ENCODE measurements at places on chromosomes 6 and 20.

- no peak for DNase-seq
Measured at GRCh38 chr6:142929751-142930358, 15.1 kb downstream of the HIVEP2 start.

GRCh38 chr20:8938532-8938931 is 130.4 kb upstream of the PLCB4 start:
- DNase-seq = no peak

- DNase-seq = peak; percentile 68
Measured at GRCh38 chr6:71533939-71534379, 245.3 kb downstream of the OGFRL1 start.

DNA sequence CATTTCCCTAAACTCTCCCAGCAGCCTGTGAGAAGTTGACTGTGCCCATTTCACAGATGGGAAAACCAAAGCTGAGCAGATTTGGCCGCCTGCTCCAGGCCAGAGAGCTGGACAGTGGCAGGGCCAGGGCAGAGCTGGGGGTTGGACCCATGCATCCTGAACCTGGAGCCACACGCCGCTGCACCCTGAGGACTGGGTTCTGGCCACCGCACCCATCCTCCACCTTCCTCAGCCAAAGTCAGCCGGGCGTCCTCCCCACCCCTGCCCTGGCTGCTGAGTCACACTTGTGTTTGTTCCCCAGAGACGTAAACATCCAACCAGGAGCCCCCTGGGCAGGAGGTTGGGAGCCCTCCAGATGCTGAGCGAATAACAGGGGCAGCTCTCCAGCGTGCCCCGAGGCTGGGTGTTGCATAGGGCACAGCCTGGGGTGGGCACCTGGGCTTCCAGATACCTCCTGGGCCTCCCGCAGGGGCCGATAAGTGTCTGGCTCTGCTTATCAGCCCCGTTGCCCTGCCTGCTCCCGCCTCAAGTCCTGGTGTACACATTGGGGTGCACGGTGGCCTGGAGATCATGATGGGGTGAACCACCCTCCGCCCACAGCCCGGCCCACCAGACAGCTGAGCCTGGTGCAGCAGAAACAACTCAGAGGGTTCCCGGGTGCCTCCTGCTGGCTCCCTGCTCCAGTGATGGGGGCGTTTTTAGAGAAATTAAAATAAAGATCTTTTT is 23.8 kb downstream of the RBM38 start:
- DNase-seq = no peak

- no peak for DNase-seq
Measured at GRCh38 chr6:112150363-112150762, 63.0 kb downstream of the FAM229B start.

- DNase-seq = no peak
Measured at GRCh38 chr6:166143011-166143410, 24.6 kb downstream of the TBXT start.

GRCh38 chr20:61268024-61268423 is 16.0 kb downstream of the CDH4 start:
- no peak for DNase-seq

GRCh38 chr20:53208110-53208832 is 236.1 kb downstream of the TSHZ2 start:
- DNase-seq = peak; percentile 30

GRCh38 chr6:491233-491632 is 99.7 kb downstream of the IRF4 start:
- no peak for DNase-seq

DNA sequence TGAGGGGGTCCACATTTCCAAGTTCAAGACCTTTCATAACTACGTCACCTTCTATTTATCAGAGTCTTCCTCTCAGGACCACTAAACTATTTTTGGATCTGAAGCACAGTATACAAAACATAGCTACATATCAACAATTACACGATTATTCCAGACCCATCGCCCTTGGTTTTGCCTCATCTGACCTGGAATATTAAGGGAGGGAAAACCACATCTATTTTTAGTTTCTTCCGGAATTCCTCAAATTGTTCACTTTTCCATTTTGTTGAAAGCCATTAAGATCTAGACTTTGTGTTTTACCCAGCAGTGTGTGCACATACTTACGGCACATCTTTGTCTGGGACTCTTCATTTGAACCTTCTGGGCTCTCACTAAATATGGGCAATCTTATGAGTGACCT is 12.0 kb upstream of the ADGRF5 start:
- DNase-seq = no peak

DNA sequence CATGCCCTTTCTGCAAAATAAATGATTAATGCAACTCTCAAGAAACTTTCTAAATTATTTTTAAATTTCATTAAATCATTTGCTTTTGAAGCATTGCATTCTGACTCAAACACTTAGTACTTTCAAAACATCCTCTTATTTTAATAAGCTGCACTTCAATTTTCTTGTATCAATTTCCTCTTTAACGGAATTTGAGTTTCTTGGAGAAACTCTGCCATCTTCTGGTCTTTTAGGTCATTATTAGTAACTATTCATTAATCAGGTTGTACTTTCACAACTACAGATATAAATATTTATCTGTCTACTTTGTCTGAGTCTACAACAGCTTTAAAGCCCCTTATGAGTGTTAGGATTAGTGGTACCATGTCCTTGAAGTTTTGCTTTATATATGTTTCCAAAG is 30.2 kb downstream of the TMX4 start:
- DNase-seq = no peak

DNA sequence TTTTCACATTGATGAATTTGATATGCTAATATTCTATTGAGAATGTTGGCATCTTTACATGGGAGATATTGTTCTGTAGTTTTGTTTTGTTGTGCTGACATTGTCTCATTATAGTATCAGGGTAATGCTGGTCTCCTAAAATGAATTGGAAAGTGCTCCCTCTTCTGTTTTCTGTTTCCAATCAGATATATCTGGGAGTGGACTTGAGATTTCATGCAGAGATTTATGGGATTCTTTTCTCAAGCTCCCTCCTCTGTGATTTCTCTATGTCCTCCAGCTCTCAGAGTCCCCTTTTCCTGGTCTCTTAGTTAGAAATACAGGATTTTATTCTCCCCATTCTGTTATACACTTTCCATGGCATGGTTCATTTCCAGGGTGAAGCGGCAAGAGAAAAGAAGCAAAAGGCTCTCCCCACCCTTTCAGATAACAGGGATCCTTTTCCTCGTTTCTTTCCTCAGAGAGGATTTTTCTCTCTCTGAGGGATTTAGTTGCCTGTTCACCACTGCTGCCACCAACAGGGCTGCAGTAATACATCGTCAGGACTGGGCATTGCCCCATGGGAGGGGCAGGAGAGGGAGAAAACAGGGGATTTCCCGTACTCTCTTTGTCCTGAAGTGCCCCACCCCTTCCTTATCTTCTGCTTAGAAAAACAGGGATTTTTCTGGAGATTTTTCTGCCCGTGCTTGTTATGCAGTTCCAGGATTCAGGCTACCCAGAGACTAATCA is 59.3 kb upstream of the STMND1 start:
- no peak for DNase-seq

DNA sequence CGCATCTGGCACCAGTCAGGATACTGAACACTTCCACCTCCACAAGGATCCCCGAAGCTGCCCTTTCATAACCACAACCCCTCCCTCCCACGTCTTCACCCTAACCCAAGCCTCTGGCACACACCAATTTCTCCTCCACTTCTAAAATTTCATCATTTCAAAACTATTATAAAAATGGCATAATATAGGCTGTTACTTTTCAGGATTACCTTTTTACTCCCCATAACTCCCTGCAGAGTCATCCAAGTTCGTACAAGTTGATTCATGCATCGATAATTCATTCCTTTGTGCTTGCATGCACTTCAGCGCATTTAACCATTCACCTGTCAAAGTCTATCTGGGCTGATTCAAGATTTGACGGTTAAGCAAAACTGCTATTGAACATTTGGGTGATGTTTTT is 30.6 kb upstream of the LY86 start:
- no peak for DNase-seq

- no peak for DNase-seq
Measured at GRCh38 chr6:162251257-162251656, 476.3 kb downstream of the PRKN start.
